Right ventricle myocardium superior (tissue), 1 donor: ENCODE measurements at places on chromosomes 5 and 9. TPM values are rescaled to one million over a fixed set of nuclear protein-coding genes. Genes with fewer than 3 reads are reported as not detected.

- DNase-seq, result no peak
These were observed 3.7 kb downstream of the CNTLN start for GRCh38 chr9:17138503-17138902.

DNA sequence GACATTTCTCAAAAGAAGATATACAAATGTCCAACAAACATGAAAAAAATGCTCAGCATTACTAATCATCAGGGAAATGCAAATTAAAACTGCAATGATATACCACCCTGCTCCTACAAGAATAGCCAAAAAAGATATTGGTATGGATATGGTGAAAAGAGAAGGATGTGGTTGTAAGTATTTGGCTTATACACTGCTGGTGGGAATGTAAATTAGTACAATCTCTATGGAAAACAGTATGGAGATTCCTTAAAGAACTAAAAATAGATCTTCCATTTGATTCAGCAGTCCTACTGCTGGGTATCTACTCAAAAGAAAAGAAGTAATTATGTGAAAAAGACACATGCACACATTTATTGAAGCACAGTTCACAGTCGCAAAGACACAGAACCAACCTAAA lies 67.6 kb upstream of the RUSC2 start:
- no peak for DNase-seq

DNA sequence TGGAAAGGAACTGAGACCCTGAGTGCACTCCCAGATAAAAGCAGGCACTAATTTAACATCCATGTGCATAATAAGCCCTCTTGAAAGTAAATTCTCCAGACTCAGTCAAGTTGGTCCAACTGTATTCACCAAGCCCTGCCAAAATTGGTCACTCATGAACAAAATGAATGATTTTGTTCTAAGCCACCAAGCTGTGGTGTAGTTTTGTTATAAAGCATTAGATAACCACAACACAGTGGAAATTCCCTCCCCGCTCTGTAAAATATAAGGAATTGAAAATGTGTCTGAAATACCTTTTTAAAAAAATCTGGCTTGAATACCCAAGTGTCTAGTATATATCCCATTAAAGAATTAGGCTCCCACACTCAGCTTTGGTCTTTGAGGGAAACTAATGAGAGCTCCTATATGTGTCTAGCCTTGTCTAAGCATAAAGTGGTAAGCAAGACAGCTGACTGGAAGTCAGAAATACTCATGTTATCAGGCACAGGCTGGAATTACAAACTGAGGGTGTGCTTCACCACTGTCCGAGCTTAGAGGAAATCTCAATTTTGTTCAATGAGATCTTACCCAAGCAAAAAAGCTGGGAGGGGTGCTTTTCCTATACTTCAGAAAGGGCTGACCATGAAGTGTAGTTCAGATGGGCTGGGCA lies 33.2 kb downstream of the IDNK start:
- DNase-seq, result no peak

DNA sequence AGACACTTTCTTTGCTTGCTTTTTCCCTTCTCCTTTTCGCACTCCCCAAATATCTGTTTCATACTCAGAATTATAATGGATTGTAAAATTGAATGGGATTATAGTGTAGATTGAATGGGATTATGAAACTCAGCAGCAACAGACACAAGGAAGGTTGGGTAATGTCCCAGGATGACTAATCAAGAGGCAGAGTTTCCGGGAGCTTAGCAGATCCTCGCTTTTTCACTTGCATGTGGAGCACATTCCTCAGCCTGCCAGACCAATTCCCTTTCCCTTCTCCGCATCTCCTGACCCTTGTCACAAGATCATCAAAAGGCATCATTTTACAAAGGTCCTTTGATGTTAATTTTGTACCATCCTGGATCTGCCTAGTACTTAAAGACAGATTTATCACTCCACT lies 55.1 kb upstream of the SLC1A1 start:
- DNase-seq, result no peak

SHISAL2B gene
- not detected for total RNA-seq

MRPS30 gene
- total RNA-seq, result 73.0 TPM

WNT8A gene
- total RNA-seq, result not detected

SLC6A18 gene
- total RNA-seq, result not detected

EDIL3 gene
- 1.7 TPM for total RNA-seq

PCDHGA9 gene
- total RNA-seq, result 4.3 TPM

DNA sequence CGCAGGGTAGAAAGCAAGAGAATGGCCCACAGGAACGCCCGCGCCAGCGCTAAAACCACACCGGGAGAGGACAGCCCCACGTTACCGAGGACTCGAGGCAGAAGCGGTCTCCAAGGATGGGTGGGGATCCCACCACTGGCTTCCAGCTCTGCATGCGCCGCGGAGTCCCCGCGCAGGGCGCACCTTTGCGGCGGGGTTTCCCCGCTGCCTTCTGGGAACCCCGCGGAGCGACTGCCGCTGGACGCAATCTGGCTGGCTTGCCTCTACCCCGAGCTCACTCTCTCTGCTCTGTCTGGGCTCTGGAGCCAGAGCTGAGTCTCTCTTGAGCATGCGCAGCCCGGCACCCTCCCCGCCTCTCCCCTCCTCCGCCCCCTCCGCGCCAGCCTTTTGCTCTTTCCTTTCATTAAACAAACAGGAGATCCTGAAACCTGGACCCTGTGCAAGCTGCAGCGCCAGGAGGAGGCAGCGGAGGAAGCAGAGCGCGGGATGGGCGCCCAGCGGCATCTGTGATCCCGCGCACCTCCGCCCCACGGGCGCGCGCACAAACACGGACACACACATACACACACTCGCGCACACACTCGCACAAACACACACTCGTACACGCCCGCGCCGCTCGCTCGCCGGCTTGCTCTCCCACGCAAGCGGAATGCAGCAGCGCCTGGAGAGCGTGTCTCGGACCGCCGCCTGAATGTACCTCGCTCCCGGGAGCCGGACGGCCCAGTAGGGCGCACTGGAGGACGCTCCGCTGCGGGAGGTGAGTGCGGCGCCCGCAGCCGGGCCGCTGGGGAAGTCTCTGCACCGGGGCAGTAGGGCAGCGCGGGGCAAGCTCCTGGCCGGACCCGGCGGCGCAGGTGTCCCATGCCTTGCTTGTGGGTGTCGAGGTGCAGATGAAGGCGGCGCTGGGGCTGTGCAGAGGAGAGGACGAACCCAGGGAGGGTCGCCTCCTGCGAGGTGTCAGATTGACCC lies at the start of gene PLPPR1:
PLPPR1 (plus strand) TSS at position 382 of the 969 bp plus-strand sequence.
- peak; percentile 41 for DNase-seq

HINT1 gene
- total RNA-seq, result 194 TPM
